ENCODE measurements at places on chromosomes 1 and 21. TPM values are rescaled to one million over a fixed set of nuclear protein-coding genes. Genes with fewer than 3 reads are reported as not detected.

ANKRD35 gene
- total RNA-seq, result not detected

RGS18 gene
- 263 TPM for total RNA-seq

SLFNL1 gene
- 0.10 TPM for total RNA-seq

GREM2 gene
- 0.31 TPM for total RNA-seq

DENND2C gene
- 2.8 TPM for total RNA-seq

SPRR1B gene
- total RNA-seq, result not detected

CRYAA gene
- total RNA-seq, result not detected

CD1E gene
- 0.52 TPM for total RNA-seq

CAMK1G gene
- total RNA-seq, result 0.10 TPM

OR2L2 gene
- under 0.01 TPM for total RNA-seq

GNG12 gene
- total RNA-seq, result 0.21 TPM

FMN2 gene
- not detected for total RNA-seq

NBPF20 gene
- total RNA-seq, result 1.7 TPM

OBSCN gene
- total RNA-seq, result 26.3 TPM

TP73 gene
- not detected for total RNA-seq

KRTAP11-1 gene
- total RNA-seq, result not detected

ESRRG gene
- total RNA-seq, result 0.10 TPM

UBXN10 gene
- total RNA-seq, result 0.52 TPM

LRP8 gene
- total RNA-seq, result 10.0 TPM

NFIA gene
- total RNA-seq, result 3.5 TPM

CRYBG2 gene
- total RNA-seq, result 0.10 TPM

XKR8 gene
- 14.1 TPM for total RNA-seq
